Activated T-cell treated with anti-CD3 and anti-CD28 coated beads, Interleukin-2, amount 50 U/mL, for 4 hours (primary cell): ENCODE measurements at places on chromosomes 6 and 20. TPM values are rescaled to one million over a fixed set of nuclear protein-coding genes. Genes with fewer than 3 reads are reported as not detected.

DNA sequence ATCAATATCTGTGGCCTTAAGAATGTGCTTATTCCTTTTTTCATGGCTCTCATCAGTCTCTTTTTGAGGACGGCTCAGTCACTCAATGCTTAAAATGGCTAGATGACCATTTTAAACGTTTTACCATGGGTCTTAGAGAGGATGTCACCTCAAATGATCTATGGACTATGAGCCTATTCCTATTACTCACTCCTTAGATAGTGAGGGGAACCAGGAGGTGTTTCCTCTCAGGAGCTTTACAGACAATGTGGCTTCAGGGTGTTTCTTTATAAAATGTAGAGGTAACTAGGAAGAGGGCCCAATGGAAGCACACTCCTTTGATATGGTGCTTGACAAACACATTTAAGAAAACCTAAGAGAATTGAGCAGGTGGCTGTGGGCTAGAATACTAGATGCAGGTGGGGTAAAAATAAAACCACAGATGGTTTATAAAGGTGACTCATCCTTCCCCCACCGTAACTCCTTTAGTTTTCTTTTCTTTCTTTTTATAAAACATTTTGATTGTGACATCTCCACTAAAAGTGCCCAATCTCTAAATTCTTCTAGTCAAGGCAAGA, 1.5 kb upstream of the TMEM200A start:
- no peak for DNase-seq

- DNase-seq = peak; percentile 37
Measured at GRCh38 chr6:158789115-158789917, 29.9 kb downstream of the EZR start.

C20orf144 gene
- total RNA-seq = 0.11 TPM

MTO1 gene
- 35.8 TPM for total RNA-seq

- DNase-seq = no peak
Measured at GRCh38 chr20:16258766-16259165, 314.5 kb downstream of the KIF16B start.

DNA sequence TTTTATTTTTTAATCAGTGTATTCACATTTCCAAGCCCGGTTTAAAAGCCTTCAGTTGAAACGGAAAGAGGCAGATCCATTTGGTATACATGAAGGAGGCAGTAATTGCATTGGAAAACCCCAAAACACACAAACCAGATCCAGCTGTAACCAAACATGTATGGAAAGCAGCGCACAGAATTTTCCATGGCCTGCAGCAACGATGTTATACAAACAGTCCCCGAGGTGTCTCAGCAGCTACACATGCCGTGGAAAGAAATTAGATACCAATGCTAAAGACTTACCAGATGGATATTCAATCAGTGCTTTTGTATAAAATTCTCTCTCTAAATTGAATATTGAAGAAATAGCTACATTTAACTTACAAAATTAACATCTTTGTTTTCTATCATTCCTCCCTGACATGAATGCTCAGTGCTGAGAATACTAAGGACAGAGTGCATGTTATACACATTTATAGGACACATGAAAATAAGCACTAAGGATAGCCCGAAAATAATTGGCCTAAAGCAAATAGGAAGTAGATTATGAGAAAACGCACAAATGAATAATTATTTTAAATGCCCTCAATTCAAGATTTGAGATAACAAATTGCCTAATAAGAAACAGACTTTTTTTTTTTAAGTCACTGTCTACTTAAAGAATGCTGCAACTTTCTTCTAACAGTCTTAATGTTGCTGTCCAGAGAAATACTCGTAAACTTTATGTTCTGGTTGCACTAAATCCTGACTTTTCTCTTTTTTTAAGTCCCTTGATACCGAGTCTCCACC, 713.1 kb downstream of the HDGFL1 start:
- DNase-seq = no peak

DNA sequence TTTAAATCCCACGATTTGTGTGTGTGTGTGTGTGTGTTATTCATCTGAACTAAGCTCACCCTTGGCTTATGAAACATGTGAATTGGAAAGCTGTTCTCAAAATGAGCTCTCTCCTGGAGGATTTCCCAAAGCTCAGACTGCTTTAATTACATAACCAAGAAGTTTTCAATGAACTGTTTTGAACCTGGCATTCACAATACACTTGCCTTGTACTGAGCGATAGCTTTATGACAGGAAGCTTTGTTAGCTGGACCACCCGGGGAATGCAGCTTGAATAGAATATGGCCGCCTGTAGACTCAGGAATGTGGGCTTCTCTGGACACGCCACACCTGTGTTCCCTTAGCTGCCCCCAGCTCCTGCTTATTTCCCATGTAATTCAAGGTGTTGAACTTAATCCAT, 71.4 kb upstream of the PREP start:
- no peak for DNase-seq

DNA sequence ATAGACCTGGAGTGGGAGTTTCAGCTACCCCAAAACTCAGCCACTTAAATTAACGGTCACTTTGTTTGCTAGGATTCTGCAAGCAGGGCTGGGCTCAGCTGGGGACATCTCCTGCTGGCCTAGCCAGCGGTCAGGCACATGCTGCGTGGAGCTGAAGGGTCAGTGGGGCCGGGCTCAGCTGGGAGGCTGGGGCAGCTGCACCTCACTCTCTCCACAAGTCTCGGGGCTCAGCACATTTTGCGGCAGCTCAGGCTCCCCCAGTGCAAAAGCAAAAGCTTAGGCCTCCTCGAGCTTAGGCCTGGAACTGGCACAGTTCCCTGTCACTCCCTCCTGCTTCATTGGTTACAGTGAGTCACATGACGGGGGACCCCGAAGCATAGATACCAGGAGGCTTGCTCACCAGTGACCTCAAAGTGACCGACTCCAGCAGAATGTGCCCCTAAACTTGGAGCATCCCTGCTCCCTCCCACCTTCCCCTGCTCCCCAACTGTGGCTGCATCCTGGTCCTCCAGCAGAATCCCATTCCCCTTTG, 80.6 kb upstream of the CST7 start:
- DNase-seq = no peak

DNA sequence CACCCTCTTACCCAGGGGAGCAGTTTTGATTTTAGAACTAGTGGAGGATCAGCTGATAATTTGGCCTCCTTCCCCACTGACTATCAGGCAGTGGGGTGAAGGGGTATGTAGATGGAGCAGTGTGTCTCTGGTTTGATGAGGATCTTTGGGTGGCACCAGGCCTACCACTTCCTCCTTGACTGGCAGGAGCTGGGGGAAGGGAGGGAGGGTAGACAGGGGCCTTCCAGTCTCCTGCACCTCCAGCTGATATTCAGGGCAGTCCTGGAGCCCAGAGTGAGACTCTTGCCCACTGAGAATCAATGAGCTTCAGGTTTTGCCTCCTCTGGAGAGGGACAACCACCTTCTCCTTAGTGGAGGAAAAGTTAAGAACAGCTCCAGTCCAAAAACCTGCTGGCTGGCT, 3.2 kb downstream of the DEF6 start:
- DNase-seq = peak; percentile 31

DNA sequence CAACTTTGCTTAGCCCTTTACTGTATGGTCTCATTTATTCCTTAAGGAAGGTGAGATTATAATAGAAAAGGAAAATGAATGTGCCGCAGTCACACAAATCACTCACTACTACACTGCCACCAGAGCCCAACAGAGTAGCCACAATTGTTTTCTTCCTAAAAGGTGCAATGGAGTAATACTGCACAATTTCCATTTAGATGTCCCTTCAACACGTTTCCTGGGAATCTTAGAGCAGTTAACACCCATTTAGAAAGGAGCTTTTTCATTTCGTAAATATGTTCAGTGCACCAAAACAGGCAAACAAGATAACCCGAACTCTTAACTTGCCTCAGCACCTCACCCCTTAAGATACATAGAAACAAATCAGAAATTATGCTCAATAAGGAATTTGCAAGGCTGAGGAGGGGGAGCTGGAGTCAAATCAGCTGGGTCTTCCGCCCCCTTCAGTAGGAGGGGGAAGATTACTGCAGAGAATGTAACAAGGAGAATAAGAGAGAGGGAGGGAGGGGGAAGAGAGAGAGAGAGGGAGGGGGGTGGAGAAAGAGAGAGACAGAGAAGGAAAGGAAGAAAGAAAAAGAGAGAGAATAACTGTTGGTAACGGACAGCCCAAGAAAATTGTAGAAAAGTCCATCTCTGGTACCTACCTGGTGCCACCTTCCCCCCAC, 155.5 kb downstream of the BCAS1 start:
- no peak for DNase-seq

- DNase-seq = no peak
Measured at GRCh38 chr6:5150551-5151075, 65.5 kb downstream of the PPP1R3G start.
